ENCODE measurements at places on chromosomes 5 and 9.

GRCh38 chr5:17406423-17406838, 91.6 kb upstream of the TAF11L2 start:
- DNase-seq = no peak

- no peak for DNase-seq
Measured at GRCh38 chr5:60026161-60026560, 132.6 kb upstream of the PDE4D start.

DNA sequence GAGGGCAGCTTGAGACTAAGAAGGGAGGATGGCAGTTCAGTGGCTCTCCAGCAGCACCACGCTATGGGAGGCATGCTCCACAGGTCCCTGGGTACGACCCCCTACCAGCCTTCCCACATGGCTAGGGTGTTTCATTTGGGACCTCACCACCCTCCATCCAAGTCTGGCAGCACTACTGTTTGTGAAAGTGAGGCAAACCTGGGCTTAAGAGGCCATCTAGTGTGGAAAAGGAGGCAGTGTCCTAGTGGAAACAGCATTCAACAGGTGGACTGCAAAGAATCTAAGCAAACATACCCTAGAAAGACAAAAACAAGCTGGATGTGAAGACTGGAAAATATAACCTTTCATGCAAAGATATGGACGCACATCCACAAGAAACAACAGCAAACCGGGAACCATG, 4.8 kb upstream of the C5orf47 start:
- no peak for DNase-seq

- DNase-seq = no peak
Measured at GRCh38 chr9:19252885-19253219, 22.4 kb downstream of the DENND4C start.

- no peak for DNase-seq
Measured at GRCh38 chr9:77038281-77039036, 19.0 kb downstream of the FOXB2 start.
